ENCODE measurements at places on chromosomes 12 and 14.

DNA sequence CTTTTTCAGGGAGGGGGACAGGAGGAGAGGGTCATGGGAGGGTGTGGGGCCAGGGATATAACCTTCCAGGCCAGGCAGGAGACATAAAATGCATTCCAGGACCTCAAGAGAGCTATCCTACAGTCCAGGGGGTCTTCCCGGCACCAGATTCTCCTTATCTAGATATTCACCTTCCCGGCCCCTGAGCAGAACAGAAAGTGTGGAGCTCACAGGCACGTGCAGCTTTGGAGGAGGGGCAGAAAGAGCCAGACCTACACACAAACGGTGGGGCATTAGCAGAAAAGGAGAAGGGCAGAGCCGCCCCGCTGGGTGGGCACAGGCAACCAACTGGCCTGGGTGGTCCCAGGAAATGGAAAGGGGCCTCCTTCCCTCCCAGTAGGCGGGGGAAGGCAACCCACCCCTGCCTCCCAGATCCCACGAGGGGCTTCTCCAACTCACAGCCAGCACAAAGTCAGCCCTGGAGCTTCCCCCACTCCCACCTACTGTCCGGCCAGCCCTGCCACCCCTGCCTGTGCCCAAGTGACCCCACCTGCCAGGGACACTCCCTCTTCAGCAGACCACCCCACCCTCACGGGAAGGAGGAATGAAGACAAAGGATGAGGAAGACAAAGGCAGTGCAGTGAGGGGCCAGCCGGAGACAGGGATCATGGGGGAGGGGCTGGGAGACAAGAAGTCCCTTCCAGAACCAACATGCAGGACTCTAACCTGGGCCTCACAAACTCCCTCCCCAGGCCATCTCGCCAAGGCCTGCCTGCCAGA is 33.3 kb downstream of the CCDC85C start:
- no peak for DNase-seq

DNA sequence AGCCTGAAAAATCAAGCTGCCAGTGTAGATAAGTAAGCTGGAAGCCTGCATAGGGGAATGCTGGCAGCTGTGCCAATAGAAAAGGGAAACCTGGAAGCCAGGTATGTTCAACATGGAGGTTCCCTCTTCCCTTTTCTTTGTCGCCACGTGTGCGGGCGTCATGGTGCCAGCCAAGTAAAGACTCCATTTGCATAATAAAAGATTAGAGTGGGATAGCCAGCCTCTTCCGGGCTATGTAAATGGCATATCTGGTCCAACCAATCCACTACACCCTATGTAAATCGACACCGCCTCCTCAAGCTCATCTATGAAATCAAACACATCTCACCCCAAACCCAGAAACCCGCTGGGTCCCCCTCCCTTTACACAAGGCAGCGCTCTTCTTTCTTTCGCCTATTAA is 5.6 kb upstream of the ADGRD1 start:
- DNase-seq: no peak

GRCh38 chr12:62916632-62917425 is 18.1 kb downstream of the PPM1H start:
- DNase-seq: no peak

GRCh38 chr12:8127138-8127537 is 3.7 kb downstream of the CLEC4A start:
- no peak for DNase-seq

GRCh38 chr12:62520361-62520760 is 53.7 kb downstream of the MON2 start:
- no peak for DNase-seq

DNA sequence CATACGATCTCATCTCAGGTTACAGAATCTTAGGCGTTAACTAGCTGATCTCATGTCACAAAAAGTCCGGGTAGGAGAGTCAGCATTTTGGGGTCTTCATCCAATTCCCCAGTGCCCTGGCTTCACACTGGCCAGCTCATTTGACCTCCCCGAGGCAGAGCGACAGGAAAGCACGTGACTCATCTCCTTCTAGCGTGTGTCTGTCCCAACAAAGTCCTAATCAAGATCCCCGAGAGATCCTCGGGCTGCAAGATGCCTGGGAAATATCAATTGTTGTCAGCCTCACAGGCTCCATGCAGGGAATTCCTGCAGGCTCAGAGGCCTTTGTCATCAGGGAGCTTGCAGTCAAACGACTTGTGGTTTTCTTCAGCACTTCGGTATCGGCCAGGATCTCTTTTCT is 57.5 kb downstream of the ZNF664 start:
- no peak for DNase-seq

- no peak for DNase-seq
Measured at GRCh38 chr12:125149160-125150108, 84.2 kb downstream of the AACS start.

GRCh38 chr14:72849222-72849621 is 44.7 kb downstream of the DPF3 start:
- DNase-seq: no peak

DNA sequence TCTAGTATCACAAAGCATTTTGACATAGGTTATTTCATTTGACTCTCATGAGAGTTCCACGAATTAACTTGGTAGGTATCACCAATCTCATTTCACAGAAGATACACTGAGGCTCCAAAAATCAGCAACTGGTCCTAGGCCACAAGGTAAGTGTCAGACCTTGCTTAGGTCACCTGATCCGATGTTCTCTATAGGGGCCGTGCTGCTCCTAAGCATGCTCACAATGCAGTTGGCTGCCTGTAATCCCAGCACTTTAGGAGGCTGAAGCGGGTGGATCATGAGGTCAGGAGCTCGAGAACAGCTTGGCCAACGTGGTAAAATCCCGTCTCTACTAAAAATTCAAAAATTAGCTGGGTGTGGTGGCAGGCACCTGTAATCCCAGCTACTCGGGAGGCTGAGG is 78.7 kb upstream of the FOXN3 start:
- DNase-seq: no peak

DNA sequence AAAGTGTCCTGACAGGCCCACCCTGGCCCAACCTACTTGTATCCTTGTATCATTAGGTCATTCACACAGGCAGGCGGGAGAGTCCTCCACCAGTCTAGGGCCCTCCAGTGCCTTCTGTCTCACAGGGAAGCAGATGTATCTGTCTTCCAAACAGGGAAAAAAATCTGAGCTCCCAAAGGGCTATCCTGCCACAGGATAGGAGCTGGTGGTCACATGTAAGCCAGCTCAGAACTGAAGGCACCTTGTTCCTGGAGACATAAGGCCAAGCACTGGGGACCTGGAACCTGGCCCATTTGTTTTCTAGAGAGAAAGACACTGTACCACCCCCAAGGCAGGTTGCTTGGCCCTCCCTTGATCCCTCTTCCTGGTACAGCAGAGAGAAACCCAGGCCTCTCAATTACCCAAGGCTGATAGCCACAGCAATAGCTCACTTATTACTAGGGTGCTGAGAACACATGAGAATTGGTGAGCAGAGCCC is 19.4 kb upstream of the PLEKHH1 start:
- DNase-seq: no peak

GRCh38 chr14:89058697-89059096 is 234.2 kb downstream of the TTC8 start:
- no peak for DNase-seq
